ENCODE measurements at places on chromosomes 2 and 18.
A peak's percentile ranks its signal among the peaks of the same experiment; 100 is the strongest.

DNA sequence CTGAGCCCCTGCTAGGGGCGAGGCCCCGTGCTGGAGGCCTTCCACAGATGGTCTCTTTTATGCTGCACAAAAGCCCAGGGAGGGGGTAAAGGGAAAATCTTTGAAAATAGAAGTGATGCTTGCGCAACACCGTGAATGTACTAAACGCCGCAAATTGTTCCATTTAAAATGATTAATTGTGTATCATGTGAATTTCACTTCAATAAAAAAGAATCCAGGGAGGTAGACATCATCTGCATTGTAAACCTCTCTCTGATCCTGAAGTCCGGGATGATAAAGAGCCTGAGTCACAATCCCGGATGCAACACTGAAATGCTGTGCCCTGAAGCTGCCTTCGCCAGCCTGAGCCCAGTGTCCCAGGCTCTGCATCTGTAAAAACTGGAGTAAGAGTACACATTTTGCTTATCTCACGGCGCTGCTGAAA is 107.7 kb upstream of the PPP1CB start:
- DNase-seq = no peak

DNA sequence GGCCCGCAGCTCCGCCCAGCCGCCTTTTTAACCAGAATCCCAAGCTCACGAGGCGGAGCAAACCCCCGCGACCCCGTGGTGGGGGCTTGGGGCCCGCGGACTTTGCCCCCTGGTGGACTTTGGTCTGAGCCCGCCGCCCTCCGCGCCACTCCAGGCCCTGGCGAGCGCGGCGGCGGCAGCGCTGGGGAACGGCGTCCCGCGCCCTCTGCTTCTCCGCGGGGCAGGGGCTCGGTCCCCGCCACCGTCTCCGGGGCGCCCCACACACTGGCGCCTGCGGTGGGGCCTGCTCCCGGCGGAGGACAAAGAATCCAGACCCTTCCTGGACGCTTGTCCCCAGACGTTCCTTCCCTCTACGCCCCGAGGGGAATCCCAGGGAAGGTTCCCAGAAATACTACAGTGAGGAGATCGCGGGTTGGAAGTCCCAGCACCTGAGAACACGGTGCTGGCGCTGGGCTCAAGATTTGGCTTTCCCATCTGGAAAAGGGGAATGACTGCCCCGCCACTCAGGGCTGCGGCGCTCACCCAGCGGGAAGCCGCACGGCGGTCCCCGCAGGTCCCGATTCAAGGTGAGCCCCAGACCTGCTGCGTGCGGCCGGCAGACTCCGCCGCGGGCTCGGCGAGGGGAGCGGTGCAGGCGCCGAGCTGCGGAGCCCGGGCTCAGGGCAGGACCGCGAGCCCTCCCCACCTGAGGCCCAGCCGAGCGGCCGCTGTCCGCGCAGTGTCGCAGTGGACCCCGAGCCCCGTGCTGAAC is at the start of gene HAAO:
Gene HAAO, minus strand, starts transcription at position 1 of the 751 bp plus-strand sequence. CDS start 47 bp downstream, outside the sequence.
- DNase-seq = no peak

GRCh38 chr2:74739129-74739528 is 85.1 kb downstream of the SEMA4F start:
- DNase-seq = no peak

- DNase-seq = no peak
Observed at GRCh38 chr2:98654699-98655495, 46.5 kb downstream of the UNC50 start.

DNA sequence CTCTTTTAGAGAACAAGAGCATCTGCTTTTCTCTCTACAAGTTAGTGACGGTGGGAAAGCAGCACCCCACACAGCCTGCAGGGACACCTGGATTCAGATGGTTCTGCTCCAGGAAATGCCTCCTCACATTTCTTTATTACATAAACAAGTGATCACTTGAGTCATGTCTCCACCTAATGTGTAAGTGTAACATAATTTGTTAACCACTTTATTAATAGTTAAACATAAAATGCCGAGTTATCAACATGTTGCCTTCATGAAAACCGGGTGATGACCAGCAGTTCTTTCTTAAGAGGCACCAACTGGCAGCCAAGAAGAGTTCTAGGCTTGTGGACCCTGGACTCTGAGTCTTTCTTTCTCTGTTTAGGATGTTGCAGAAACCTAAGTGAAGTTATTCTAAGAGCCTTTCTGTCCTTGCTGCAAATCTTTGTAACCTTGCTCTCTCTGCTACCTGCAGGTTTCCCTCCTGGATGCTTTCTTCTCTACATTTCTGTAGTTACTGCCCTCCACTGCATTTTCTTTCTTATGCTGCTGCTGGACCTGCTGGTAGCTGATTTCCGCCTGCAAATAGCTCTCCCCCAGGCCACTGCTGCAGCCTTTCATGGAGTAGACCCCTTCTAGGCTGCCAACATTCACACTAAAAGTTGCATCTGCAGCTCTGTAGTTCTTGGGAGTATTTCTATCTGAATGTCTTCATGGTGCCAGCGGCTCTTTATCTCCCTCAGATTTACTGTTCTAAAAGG is 24.3 kb downstream of the UPP2 start:
- no peak for DNase-seq

DNA sequence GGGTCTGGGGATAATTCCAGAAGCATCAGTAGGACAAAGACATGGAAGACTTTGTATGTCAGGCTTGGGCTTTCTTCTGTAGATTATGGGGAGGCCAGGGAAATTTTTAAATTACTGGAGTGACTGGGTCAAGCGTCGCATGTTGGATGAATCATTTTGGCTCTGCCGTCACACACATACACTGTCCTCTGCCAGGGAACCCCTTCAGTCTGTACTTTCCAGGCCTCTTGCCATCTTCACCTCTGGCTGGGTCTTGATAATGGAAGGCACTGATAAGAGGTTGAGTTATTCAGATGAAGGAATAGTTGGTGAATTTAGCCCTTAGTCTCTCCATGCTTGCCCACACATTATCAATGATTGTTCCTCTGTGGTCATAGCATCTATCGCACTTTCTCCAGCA is 895.1 kb upstream of the CELF4 start:
- DNase-seq = no peak

- DNase-seq = no peak
Observed at GRCh38 chr2:85330839-85331636, 3.2 kb upstream of the TGOLN2 start.

- DNase-seq = no peak
Observed at GRCh38 chr2:224110811-224111210, 71.7 kb upstream of the SERPINE2 start.

DNA sequence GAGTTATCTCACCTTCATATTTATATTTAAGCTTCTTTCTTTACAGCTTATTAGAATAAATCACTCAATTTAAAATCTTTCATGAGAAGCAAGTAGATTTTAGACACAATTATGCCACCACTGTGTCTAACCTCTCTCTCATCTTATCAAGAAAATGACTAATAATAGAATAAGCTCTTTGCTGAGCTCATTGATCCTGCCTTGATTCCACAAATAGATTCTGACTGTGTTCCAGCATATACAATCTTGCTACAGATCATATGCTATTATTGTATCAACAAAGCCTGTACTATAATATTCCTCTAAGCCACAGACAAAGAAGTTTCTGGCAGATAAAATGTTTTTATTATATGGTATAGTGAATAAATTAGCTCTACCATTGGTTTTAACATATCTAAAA is 168.7 kb upstream of the GULP1 start:
- DNase-seq = no peak

- DNase-seq = no peak
Observed at GRCh38 chr18:44788334-44788733, 107.6 kb downstream of the SETBP1 start.

- no peak for DNase-seq
Observed at GRCh38 chr2:18741895-18742732, 152.7 kb upstream of the NT5C1B start.

DNA sequence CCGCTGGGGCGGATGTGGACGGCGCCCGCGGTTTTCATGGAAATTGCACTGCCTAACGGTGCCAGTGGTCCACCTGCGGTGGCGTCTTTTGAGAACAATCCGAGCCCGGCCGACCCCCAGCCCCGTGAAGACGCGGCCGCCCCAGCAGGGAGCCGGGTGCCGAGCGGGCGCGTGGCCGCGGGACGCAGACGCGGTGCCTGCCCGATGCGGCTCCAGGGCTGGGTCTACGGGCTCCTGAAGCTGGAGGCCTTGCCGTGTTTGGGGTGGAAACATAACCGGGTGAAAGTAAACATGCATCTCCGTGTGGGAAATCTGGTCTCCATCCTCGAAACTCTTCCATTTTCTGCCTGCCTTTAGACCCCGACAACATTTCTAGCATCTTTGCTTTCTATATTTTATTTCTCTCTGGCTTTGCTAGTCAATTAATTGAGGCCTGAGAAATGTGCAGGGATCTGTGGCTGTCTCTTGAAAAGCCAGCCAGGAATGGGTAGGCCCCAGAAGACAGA is 572 bp downstream of the INPP4A start:
- DNase-seq = no peak

DNA sequence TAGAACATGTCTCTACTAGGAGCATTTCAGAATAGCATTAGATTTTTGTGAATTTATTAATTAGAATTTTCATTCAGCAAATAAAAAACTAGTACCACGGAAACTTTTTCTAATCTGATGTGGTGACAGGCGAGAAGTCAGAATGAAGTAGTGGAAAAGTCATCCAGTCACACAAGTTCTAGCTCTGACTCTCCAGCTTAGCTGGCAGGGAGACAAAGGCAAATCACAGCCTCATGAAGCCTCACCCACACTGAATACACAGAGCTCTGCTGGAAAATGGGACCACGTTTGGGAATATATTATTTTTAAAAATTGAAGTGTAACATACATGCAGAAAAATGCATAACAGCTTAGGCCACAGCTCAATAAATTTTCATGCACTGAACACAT is 86.1 kb downstream of the L3MBTL4 start:
- no peak for DNase-seq

DNA sequence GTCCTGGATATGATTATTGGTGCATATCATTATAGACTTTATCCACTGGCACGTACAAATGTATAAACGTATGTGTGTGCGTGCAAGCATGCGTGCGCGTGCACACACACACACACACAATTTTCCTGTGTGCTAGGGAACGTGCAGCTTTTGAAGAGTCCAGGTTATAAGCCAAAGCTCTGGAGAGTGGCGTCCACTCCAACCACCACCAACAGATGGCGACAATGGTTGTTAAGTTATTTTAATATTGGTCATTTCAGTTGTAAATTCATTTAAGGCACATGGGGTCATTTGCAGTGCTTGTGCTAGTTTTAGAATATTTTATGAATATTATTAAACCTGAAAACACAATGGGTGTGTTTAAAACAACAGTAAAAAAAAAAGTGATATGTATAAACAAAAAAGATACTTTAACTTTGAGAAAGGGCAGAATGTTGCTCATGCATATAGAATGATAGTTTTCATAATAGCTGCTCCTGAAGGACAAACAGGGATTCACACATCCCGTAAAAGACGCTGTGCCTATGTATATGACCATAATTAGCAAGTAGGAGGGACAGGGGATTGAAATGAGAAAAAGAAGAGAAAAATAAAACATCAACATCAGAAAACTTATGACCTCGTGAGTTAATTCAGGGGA is 124.2 kb upstream of the ITGB6 start:
- DNase-seq = peak; percentile 46

- no peak for DNase-seq
Observed at GRCh38 chr2:37026050-37026449, 58.1 kb downstream of the HEATR5B start.

DNA sequence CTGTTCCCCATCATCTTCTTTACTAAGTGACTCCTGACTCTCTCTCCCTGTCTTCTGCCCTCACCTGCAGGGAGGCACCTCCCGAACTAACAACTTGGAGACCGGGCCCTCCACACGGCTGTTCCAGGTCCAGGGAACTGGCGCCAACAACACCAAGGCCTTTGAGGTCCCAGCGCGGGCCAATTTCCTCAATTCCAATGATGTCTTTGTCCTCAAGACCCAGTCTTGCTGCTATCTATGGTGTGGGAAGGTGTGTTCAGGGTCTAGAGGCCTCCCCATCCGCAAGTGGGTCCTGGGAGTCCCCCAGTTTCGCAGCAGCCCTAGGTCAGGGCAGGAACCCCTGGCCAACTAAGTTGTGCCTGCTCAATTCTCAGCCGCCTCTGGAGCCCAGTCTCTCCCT is 15.5 kb downstream of the VIL1 start:
- DNase-seq = no peak

DNA sequence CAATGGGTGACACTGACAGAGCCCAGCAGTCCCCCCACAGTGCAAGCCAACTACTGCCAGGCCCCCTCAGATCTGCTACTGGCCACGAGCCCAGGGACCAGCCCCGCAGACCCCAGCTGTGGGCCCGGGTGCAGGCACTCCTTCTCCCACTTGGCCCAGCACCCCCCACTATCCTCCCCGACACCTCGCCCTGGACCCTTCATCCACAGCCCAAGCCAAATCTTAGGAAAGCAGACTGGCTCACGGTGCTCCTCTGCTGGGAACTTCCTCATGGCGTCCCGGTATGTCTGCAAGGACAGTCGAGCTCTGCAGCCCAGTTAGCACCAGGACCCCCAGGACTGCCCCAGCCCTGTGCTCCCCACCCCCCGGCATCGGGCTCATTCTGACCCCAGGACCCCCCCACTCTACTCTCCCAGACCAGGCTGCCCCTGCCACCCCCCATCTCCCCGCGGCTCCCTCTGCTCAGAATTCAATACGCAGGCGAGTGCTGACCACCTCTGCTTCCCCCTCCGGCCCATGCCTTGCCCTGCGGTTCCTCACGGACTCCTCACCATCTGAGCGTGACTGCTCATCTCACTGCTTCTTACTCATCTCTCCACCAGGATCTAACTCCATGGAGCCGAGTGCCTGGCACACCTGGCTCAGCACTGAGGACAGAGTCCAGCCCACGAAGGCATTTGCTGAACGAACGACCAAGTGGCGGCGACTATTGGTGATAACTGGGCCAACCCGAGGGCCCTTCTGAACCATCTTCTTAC is 85.7 kb downstream of the PXDN start:
- DNase-seq = no peak

DNA sequence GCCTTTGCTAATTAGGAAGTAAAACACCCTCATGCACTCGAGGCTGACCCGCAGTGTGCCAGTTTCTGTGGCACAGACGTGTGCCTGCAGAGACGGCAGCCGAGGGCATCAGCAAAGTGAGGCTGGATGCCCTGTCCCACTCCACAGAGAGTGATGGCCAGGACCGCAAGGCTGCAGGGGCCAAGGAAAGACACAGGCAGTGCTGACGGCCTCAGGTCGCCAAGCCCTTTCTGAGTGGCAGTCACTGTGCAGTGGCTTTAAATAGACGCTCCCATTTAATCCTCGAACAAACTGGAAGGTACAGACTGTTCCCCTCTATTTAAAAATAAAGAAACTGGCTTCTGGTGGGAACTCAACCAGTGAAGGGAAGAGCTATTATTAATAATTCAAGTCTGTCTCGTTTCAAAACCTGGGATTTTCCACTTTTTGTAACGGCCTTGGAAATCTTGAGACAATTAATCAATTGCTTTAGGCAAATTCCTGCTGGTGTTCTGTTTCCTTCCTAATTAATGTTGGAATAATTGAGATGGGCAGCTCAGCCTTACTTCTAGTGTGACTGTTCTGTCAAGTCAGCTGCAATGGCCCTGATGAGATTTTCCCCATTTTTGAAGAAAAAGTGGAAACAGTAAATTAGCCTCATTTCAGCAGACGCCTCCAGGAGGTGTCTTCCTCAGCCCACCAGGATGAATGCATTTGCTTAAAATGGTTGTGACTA is 644.6 kb upstream of the RAB6C start:
- DNase-seq = no peak
